Glutamatergic neuron (in vitro differentiated cells): ENCODE measurements at places on chromosomes 6 and 20. TPM values are rescaled to one million over a fixed set of nuclear protein-coding genes. Genes with fewer than 3 reads are reported as not detected.

Gene PRKN
- total RNA-seq: 7.0 TPM

- peaks cover 4% of the 10 kb centered on the region for H3K27me3 ChIP-seq
- H3K27ac ChIP-seq: no peak overlapping the region
- H3K4me3 ChIP-seq: no peak overlapping the region
These were observed 23.8 kb upstream of the NXT1 start for GRCh38 chr20:23326774-23327173.

Gene CALHM6
- not detected for total RNA-seq

- no peaks in the 10 kb centered on the region for H3K4me1 ChIP-seq
- no peaks in the 10 kb centered on the region for H3K36me3 ChIP-seq
- DNase-seq: no peak
- H3K4me3 ChIP-seq: no peak overlapping the region
- H3K27me3 ChIP-seq: no peaks in the 10 kb centered on the region
- no peak overlapping the region for H3K27ac ChIP-seq
These were observed 62.8 kb upstream of the TFB1M start for GRCh38 chr6:155377061-155377460.

DNA sequence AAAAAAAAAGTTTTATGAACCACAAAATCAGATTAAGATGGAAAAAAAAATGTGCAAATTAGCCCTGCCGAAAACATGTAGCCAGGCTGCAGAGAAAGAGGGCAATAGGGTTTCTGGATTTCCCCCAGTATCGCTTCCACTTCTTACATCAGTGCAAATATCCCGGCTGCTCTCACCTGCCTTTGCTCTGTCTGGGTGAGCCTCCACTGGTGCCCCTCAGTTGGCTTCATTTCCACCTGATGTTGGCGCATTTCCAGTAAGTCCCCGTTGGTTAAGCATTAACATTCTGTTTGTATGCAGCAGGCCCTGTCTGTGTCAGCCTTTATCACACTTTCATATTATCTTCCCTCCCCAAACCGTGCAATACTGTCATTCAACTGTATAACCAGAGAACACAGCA is 215.1 kb downstream of the CBLN4 start:
- H3K4me3 ChIP-seq: no peak overlapping the region
- H3K27ac ChIP-seq: no peak overlapping the region
- no peaks in the 10 kb centered on the region for H3K4me1 ChIP-seq
- no peaks in the 10 kb centered on the region for H3K36me3 ChIP-seq

DNA sequence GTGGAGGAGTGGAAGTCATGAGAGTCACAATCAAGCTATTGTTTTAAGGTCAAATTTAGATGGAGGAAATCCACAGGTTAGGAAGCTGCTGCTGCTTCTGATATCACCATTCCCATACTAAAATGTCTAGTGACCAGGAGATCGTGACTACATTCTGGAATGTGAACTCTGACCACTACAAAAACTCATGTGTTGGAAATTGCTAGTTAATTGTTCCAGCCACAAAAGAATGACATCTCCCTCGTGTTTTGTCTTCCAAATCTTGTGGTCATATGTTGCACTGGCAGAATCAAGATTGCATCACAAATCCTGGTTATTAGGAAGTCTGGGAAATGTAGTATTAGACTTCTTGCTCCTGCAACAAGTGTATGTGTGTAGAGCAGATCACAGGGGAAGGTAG is 441.9 kb downstream of the CD109 start:
- no peaks in the 10 kb centered on the region for H3K27me3 ChIP-seq
- no peak for DNase-seq
- no peak overlapping the region for H3K4me3 ChIP-seq
- no peaks in the 10 kb centered on the region for H3K36me3 ChIP-seq
